GM23248 (cell line): ENCODE measurements at places on chromosomes 1 and 21. TPM values are rescaled to one million over a fixed set of nuclear protein-coding genes. Genes with fewer than 3 reads are reported as not detected.
A peak's percentile ranks its signal among the peaks of the same experiment; 100 is the strongest.

DNA sequence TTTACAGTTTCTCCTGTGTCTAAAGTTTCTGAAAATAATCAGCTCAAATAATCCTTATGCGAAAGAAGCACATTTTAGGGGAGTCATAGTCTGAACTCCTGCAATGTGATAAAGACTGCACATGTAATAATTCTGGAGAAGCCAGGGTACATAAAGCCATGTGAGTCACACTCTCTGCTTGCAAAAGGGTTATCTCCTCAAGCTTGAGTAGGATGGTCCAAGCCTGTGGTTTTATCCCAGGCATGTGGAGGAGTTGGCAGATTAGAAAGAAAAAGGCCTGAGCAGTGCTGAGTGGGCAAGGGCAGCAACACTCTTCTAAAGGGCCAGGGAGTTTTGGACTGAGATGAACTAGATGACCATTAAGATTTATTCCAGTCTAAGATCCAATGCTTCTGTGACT, 220.4 kb downstream of the RHOU start:
- DNase-seq: peak; percentile 65

DNA sequence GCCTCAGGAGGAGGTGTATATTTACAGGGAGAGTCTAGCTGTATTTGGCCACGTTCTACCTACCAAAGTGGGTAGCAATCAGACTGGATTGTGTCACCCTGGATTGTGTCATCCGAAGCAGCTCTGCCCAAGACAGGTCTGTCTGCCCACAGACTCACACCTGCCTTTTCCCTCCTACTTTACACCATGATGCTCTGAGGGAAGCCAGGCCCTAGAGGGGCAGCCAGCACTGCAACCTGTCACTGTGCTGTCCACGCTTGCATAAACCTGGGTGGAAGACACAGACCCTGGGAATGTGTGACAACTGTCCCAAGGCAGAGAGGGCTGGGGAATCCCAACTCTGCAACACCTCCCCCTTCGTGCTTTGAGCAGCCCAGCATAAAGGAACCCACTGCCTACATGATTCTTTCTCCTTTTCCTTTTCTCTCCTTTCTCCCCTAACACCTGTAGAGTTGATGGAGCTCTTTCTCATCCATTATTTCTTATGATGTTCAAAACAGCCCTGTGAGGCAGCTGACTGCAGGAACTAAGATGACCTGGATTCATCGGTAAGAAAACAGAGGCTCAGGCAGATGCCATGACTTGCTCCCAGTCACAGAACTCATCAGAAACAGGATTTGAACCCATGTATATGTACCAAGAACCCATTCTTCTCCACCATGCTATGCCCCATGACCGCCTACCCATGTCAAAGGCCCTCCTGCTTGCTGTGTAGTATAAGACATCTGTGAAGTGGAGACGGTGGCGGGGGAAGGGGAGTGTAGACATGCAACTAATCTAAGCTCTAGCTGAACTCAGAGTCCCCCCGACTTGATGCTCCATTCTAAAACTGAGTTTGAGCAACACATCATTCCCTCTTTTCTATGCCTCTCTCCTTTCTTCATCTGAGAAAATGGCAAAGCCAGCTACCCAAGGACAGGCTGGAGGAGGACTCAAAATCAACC, 55.9 kb downstream of the ITPKB start:
- no peak for DNase-seq

DNA sequence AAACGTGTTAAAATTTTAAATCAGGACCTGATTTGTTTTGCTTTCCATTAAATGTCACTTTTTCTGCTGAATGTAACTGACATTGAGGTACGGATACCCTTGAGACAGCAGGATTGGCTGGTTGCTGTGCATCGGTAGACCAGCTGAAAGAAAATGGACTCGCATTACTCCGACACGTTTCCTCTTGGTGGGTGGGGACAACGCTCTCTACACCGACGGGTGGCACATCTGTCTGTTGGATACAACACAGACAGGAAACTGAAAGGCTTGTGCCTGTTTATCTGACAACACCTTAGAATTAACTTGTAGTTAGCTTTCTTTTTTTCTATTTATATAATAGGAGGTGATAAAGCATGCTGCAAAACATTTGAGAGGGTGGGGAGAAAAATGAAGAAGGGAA, 19.4 kb downstream of the PRPF38A start:
- no peak for DNase-seq

DNA sequence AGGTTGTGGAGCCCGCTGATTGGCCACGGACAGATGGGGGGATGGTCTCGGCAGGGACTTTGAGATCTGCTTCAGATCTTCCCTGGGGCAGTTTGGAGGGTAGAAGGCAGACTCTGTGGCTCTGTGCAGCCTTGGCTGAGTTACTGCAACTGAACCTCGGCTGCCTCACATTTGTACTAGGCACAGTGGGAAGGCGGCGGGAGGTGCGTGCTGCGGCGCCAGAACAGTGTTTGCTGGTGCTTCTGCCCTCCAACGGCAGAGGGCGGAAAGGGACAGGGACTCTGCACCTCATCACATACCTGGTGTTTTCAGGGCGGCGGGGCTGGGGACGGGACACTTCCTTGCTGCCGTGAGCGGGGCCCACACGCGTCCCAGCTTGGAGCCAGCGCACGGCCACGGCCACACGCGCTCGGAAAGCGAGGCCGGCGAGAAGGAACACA, 26.2 kb downstream of the SLC66A1 start:
- DNase-seq: no peak

- no peak for DNase-seq
Observed at GRCh38 chr1:204977318-204977717, 65.7 kb upstream of the CNTN2 start.

DNA sequence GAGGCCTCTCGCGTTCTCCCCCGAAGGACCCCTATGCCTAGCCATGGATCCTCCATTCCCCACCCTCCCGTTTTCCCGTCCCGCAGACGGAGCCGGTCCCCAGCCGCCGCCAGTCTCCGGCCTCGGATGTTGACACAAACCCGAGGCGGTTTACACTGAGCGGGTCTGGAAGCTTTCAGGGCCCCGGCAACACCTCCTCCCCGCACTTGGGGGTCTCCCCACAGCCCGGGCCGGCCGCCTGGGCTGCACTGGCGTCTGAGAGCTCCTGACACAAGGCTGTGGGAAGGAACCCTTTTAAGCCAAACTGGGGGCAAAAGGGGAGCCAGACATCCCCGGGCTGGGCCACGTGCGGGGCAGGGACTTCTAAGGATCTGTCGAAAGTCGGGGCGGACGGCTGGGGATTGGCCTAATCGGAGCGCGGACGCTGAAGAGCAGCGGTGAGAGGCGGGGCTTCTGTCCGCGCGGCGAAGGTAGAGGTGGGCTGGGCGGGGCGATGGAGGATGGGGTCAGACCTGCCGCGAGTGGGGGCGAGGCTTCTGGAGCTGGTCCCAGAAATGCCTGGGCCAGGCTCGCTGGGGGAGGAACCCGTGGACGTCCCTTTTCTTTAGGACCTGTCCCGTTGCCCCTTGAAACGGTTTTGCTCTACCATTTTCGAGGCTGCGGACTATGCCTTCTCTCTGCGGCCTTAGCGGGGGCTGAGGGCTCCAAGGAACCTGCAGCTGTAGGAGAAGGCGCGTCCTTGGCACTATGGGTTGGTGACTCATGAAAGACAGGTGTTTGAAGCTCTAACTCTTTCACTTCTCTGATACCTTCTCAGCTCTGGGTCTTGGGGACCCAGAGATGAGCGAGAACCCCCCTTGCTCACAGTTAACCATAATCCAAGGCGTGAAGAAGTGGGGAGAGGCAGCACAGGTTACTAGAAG, 1.2 kb upstream of the HPCAL4 start:
- DNase-seq: peak; percentile 26

DNA sequence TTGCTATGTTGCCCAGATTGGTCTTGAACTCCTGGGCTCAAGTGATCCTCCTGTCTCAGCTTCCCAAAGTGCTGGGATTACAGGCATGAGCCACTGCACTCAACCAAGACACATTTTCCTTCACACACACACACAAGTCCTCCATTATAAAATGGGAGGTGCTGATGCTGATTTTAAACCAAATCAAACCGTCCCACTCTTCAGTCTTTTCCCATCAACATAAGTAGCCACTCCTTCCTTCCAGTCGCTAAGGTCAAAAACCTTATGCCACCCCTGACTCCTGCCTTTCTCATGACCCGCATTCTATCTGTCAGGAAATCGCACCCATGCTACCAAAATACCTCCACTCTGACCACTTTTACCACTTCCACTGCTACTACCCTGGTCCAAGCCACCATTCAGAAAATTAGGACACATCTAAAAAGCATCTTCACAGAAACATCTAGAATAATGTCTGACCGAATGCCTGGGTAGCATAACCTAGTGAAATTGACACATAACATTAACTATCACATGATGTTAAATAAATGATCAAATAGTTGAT, 28.0 kb upstream of the IFNGR2 start:
- DNase-seq: no peak

- no peak for DNase-seq
Observed at GRCh38 chr1:14866911-14867612, 268.6 kb downstream of the KAZN start.

DNA sequence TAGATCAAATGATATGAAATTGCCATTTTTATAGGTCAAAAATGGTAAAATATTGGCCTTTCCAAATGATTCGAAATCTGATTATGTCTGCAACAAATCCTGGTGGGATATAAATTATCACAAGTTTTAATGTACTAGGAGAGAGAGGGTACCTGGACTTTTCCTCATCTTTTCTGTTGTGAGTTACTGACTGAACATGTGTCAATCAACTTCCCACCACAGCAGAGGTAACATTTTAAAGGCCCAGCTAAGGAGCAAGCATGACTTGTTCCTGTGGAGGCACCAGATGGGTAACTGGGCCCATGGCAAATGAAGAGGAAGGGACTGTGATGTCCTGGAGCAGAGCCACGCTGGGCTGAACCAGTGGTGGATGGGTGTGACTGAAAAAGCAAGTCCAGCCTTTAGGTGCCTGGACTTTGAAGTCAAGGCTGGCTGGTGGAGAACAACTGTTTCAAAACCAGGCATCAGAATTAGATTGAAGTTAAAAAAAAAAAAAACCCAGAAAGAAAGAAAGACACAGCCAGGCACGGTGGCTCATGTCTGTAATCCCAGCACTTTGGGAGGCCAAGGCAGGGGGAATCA, 6.6 kb downstream of the MR1 start:
- no peak for DNase-seq

DNA sequence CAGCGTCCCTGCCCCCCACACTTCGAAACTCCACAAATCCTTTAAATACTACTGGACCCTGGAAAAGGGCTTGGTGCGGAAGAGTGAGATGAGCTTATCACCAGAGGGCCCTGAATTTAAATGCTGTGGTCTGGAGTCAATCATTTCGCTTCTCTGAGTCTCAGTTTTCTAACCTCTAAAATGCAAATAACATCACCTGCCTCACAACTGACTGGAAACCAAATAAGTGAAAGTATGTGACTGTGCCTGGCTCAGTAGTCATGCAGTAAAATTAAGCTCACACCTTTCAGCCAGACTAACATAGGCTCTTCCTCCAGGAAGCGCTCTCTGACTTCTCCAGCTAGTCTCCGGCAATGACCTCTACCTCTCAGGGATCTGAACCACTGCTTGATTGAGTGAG, 4.2 kb downstream of the GJA4 start:
- DNase-seq: no peak

Gene COL11A1
- 10.0 and 10.2 TPM in 2 replicates for total RNA-seq

Gene SH3BGR
- total RNA-seq: 0.76 and 4.4 TPM in 2 replicates

Gene TRIM17
- not detected in 2 replicates for total RNA-seq

Gene SLAMF9
- total RNA-seq: not detected in 2 replicates
